ENCODE measurements at places on chromosomes 11 and 22. TPM values are rescaled to one million over a fixed set of nuclear protein-coding genes. Genes with fewer than 3 reads are reported as not detected.

Gene FIBIN
- not detected for total RNA-seq

Gene MS4A3
- total RNA-seq: not detected

DNA sequence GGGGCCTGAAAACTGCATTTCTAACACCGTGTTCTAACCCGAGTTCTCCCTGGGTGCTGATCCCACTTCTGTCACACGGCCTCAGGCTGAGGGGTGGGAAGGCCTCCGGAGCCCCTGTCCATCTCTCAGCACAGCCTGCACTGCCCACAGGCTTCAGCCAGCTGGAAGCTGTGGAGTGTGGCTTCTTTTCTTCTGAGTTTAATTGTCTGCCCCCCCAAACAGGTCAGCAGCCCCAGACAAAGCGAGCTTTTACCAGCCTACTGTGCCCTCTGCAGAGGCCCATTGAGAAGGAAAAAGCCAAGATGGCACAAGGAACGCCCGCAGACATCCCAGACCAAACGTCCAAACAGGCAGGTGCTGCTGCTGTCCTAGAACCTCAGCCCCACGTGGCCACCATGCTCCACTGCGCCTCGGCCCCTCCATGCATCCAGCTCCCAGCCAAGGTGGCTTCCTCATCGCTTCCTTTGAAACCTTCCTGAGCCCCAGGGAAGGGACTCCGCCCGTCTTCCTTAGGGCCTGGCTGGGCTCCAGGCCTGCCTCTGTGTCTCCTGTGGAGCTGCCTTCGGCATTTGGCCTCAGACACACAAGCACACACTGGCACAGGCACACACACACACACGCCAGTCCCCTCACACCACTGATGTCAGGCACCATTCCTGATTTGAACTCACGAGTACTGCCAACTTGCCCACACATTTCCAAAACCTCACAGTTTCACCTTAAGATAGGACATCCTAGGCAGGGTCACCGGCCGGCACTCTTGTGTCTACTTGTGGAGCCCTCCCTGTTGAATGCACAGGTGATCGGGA, 1.7 kb downstream of the MOB2 start:
- DNase-seq: no peak

DNA sequence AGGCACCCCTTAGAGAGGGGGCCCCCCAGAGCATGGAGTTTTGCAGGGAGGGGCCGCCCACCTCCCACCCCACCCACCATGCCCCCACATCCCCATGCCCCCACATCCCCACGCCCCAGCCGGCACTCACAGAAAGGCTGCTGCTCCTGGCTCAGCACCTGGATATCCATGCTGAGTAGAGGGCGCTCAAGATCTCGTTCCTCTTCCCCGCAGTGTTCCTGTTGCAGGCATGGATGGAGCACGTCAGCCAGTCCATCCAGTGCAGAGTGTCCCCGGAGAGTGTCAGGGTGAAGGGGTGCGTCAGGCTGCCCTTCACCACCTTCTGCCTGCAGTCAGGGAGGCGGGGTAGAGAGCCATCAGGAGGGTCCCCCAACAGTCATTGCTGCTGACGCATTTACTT, 156.2 kb downstream of the CRYBB2 start:
- DNase-seq: no peak

Gene TRIOBP
- 68.1 TPM for total RNA-seq

- no peak for DNase-seq
Measured at GRCh38 chr11:74990941-74991340, 2.2 kb downstream of the NEU3 start.

- DNase-seq: peak; percentile 48
Measured at GRCh38 chr11:64858467-64859263, 14.2 kb upstream of the CDC42BPG start.

DNA sequence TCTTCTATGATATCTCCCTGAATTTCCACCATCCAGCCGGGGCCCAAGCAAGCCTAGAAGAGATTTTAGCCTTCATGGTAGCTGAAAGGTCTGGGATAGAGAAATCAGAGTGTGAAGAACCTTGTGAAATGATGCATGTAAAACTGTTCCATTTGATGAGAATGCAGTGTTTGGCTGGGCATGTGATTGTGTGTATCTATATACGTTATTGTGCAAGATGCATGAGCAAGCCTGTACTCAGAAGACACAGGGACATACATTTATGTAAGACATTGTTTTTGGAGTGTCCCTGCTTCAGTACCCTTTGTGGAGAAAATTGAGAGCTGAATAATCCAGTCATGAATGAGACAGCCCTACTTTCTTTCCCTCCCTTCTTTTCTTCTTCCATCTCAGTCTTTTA, 15.2 kb upstream of the OR52K2 start:
- DNase-seq: no peak

DNA sequence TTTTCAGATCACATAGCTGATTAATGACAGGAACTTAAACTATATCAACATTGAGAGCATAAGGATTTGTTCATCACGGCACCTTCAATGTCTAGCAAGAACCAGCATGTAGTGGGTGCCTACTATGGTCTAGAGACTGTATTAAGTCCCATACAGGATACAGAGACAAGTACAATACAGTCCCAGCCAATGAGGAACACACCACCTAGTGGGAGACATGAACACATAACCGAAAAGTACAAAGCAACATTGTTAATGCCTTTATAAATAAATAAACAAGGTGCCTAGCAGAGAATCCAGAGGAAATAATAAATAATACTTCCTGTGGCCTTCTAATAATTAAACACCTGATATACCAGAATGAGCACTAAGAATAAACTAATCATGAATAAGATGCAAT, 87.7 kb upstream of the OPCML start:
- DNase-seq: no peak

Gene GPR83
- not detected for total RNA-seq

Gene MYOD1
- total RNA-seq: 0.05 TPM

DNA sequence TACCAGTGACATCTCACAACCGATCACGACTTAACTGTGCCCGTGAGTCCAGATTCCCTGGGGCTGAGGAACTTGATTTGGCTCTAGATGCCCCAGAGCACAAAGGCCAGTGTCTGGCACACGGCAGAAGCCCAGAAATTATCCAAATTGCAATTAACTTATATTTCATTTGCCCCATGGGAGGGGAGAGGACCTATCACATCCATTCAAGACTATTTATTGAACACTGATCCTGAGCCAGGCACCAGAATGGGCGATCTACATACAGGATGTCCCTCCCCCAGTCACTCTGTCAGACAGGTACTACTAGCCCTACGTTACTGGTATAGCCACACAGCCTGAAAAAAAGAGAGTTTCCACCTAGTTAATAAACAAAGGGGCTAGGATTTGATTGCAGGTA, 5.1 kb downstream of the DNAL4 start:
- no peak for DNase-seq

DNA sequence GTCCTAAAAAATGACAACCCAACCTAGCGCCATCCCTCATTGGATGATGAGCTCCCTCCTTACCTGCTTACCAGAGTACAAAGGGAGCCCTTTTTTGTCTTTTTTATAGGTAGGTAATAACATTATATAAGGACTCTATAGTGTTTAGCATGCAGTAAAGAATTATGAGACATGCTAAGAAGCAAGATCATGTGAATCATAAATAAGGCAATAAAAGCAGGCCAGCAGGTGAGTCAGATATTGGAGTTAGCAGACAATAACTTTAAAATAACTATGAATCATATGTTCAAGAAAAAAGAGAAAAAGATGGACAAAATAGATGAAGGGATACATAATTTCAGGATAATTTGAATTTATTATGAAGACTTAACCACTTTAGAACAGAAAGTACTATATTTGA, 81.5 kb downstream of the GRK3 start:
- peak; percentile 4 for DNase-seq

DNA sequence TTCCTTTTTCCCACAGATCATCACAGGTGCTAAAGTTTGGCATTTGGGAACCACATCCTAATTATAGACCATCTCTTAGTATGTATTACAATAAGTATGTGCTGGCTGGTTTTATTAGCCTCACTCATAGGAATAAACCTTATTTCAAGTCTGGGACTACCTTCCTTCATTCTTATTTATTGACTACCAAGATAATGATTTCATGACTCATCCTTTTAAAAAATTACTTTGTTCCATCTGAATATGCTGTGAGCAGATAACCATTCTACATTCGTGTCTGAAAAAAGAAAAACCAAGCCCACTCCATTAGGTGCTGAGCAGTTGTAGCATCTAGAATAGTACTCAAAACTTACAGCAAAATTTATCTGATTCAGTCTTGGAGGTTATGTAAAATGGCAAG, 12.3 kb downstream of the TNRC6B start:
- DNase-seq: peak; percentile 33

GRCh38 chr11:75815345-75816168, 547 bp downstream of the UVRAG start:
- DNase-seq: peak; percentile 63

Gene BIK
- total RNA-seq: 1.1 TPM

Gene SH3BP1
- 0.86 TPM for total RNA-seq

Gene ZNF214
- 1.4 TPM for total RNA-seq

Gene OR52H1
- total RNA-seq: not detected

- DNase-seq: no peak
Measured at GRCh38 chr11:110720431-110721275, 8.4 kb upstream of the ARHGAP20 start.

DNA sequence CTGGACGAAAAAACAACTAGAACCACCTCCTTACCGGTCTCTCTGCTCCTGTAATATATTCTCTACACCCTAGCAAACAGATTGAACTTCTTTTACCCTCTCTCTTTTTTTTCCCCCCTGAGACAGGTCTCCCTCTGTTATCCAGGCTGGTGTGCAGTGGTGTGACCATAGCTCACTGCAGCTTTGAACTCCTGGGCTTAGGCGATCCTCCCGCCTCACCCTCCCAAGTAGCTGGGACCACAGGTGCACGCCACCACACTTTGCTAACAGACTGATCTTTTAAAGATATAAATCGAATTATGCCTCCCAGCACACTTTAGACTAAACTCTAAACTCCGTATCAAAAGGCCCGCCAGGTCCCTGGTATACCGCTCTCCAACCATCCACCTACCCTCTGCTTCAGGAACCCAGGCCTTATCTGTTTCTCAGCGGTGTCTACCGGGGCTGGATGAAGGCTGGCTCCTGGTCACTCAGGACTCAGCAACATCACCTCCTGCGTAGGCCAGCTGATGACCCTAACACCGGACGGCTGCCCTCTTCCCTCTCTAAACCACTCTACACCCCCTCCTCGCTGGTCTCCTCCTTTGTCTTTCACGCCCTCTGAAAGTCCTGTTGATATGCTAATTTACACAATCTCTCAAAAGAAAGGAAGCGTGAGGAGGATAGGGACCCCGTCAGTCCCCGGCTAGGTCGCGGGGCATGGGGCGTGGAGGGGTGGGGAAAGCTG, 745 bp downstream of the C22orf39 start:
- no peak for DNase-seq

GRCh38 chr11:117868815-117869561, 7.5 kb downstream of the FXYD6 start:
- DNase-seq: no peak

GRCh38 chr11:6544921-6545850, 48.1 kb downstream of the DNHD1 start:
- peak; percentile 27 for DNase-seq

GRCh38 chr11:93715797-93716396, 25.4 kb downstream of the TAF1D start:
- no peak for DNase-seq

DNA sequence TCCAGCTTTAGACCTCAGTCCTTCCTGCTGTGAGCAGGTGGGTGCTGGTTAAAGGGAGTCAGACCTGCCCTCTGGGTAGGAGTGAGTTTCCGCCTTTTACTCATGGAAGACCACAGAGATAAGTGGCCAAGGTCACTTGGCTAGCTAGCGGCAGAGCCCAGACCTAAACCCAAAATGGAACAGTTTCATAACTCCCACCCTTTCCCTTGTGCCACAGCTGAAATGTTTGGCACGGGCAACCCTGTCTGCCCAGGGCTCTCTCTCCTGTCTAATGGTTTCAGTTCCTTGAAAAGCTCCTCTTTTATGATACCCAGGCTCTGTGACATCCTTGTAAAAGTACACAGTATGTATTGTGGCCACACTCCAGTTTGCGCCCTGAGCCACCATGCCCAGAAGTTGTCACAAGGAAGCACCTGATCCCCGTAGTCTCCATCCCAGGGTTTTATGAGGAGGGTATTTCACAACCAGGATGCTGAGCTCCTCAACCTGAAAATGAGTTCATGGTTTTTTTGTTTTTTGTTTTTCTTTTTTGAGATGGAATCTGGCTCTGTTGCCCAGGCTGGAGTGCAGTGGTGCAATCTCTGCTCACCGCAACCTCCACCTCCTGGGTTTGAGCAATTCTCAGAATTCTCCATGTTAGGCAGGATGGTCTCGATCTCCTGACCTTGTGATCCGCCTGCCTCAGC, 5.1 kb downstream of the MB start:
- DNase-seq: no peak
